Stimulated activated CD8-positive, alpha-beta memory T cell treated with anti-CD3 and anti-CD28 coated beads, Interleukin-15, amount 100 ng/mL, for 48 hours (primary cell): ENCODE measurements at places on chromosomes 6 and 20.

DNA sequence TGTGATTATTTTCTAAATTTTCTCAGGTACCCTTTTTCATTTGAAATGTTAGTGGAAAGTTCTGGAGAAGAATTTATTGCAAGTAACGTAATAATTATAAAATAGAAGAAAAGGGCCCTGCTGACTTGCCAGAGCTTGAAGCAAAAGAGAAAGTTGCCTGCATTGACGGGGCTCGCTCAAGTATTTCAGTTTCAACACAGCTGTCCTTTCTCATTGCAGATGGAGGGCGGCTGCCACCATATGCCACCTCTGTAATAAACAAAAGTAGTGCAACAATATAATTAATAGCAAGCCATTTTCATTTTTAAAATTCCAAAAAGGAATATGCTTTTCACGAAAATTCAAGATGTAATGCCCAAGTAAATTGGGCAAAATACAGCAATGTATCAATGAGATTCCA is 246.2 kb downstream of the PACRG start:
- no peak for DNase-seq

- DNase-seq: peak; percentile 20
Measured at GRCh38 chr6:45436544-45437438, 59.1 kb upstream of the SUPT3H start.

DNA sequence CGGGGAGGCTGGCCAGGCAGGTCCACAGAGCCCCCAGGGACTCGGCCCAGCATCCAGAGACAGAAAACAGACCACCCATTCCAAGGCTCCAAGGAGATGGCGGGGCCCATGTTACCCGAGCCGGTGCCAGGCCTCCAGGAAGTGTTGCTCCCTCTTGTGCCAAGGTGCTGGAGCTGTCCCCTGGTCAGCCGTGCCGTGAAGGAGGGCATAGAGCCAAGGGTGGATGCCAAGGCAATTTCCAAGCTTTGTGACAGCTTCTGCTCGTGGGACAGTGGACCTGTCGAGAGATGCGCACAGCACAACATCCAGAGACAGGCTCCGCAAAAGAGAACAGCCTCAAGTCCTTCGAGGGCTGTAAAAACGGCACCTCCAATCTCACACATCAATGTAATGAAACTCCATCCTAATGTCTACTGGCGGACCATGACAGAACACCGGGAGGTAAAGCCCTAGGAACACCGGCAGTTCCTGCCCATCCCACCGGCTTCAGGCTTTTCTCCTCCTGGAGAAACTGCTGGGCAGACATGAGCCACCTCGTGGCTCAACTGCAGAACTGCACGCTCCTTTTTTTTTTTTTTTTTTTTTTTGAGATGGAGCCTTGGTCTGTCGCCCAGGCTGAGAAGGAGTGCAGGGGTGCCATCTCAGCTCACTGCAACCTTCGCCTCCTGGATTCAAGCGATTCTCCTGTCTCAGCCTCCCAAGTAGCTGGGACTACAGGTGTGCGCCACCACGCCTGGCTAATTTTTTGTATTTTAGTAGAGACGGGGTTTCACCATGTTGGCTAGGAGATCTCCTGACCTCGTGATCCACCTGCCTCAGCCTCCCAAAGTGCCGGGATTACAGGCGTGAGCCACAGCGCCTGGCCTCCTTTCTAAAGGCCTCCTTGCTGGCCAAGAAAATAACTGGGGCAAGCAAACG is 30.9 kb upstream of the AVP start:
- DNase-seq: no peak

DNA sequence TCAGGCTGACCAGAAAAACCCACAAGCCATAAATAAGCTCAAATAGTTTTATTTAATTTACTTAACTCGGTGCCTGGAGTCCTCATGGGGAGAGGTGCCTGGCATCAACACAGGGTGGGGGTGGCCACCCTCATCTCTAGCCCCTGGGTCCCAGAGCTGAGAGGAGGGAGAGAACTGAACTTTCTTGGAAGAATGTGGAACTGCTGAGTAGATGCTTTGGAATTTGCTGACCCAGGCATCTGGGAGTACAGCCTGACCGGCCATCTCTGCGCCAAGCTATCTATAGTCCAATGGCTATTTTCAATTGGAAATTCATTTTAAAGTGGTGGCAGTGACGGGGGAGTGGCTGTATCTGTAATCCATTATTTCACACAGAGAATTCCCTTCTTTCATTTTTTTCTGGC is 104.8 kb downstream of the CDH26 start:
- DNase-seq: no peak

GRCh38 chr6:54718541-54719023 is 128.0 kb upstream of the FAM83B start:
- no peak for DNase-seq

DNA sequence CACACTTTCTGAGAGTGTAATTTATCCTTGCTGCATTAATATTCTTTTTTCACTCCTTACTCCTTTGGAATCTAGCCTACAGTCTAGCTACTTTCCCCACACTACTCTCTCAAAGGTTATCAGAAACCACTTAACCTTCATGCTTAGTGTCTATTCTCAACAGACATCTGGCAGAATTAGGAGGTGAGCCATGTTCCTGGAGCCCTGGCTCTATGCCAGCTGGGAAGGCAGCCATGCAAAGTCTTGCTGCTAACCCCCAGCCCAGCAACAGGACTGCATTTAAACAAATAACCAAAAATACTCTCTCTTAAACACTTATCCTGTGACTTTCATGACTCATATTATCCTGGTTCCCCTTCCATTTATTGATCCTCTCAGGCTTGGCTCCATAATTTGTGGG is 260.2 kb downstream of the BCKDHB start:
- no peak for DNase-seq

DNA sequence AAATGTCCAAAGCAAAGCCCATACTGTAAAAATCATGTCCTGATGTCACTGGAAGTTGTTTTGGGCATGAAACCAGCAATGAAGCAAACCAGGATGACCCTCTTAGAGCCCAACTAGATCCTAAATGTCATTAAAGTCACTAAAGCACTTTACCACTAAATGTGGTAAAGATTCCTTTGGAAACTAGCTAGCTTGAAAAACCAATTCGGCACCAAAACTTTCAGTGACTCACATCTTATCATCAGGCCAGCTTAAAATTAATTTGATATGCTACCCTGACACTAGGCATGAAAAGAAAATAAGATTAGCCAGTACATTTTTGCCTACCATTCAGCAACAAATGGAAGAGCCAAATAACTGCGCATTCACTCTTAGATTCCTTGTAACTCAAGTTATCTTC is 145.8 kb downstream of the PACRG start:
- DNase-seq: no peak

DNA sequence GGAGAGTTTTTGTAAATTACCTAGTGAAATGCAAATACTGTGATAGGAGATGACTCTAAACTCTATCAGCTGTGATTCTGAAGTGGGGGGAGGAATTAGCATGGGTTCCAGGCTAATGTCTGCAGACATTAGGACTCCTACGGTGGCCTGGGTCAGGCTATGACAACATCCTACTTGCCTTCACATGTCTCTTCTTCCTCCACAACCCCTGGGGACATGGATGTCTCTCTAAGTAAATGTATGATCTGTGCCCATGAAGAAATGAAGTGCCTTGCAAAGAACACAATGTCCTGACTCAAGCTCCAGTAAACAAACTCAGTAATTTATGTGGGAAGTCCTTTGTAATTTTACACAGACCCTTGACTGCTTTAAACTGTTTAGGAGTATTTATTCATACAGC is 165.8 kb upstream of the EEF1E1 start:
- no peak for DNase-seq

- no peak for DNase-seq
Measured at GRCh38 chr6:15594512-15595259, 68.1 kb downstream of the DTNBP1 start.

DNA sequence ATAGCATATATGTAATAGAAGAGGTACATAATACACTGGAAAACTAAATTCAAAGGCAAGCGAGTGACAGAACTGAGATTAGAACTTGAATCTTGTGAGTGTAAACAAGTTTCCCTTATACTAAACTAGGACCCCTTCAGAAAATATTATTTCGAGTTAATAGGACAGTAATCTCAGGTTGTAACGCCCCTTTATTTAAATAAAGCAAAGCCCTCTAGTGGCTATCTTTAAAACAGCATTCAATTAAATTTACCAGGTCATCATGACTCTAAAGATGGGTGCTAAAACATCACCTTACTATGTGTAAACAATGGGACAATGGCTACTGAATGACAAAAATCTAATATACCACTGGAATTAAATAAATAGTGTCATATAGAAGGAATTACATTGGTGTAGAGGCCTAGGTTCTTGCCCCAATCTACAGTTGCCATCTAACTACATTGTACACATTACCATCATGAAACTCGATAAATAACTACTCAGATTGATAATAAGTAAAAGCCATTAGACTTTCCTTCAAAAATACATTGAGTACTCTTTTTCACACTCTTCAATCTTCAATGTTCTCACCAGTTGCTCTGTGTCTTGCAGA is 255.4 kb upstream of the IRAK1BP1 start:
- no peak for DNase-seq

GRCh38 chr20:11553603-11554002 is 364.1 kb upstream of the BTBD3 start:
- no peak for DNase-seq

DNA sequence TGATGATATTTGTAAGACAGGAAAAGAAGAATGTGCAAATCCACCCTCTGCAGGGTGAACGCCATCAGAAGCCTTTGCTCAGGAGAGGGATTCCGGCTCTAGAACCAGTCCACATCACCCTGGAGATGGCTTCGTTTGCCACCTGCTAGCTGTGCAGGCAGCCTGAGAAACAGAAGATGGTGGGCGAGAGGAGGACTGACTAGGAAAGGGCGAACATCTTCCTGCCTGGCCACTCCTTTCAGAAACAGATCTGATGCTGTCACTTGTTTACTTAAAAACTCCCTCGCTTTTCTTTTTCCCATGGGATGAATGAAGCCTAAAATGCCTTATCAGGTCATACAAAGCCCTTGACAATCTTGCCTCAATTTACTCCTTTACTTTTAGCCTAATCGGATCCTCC is 1.2 kb downstream of the PTPRA start:
- no peak for DNase-seq

GRCh38 chr20:17622851-17623508 is 53.1 kb downstream of the DSTN start:
- DNase-seq: no peak
